ENCODE measurements at places on chromosomes 2 and 18.

DNA sequence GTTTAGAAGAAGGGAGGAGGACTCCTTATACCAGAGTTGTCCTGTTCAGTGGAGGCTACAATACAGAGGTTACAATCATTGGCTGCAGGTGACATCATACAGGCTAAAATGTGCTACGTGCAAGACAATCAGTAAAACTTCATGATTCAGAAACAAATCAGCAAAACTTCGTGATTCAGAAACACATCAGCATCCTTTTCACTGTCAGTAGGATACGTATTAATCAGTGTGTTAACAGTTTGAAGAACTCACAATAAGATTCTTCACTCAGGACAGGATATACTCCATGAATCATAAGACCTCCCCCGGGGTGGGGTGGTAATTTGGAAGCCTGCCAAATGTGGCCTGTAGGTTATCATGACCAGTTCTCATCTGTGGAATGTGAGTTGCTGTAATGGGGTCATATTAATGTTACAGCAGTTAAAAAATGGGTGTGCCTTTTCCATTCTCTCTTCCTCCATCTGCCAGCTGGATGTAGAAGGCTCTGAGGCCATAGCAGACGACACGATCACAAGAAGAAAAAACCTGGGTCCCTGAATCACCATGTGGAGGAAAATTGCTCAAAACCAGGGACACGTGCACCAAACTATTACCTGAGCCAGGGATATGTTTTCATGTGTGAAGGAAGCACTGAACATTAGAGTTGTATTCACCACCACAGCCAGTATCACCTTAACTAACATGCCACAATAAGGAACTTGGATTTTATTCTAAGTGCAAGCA lies 134.8 kb upstream of the CREB1 start:
- DNase-seq, result peak; percentile 76

- peak; percentile 21 for DNase-seq
Measured at GRCh38 chr2:48170281-48170680, 264.0 kb upstream of the FBXO11 start.

GRCh38 chr2:24883946-24884345 lies 36.1 kb downstream of the ADCY3 start:
- peak; percentile 76 for DNase-seq

- no peak for DNase-seq
Measured at GRCh38 chr2:47690132-47690531, 92.8 kb upstream of the MSH6 start.

GRCh38 chr2:46001741-46002506 lies 295.3 kb upstream of the EPAS1 start:
- DNase-seq, result peak; percentile 21

DNA sequence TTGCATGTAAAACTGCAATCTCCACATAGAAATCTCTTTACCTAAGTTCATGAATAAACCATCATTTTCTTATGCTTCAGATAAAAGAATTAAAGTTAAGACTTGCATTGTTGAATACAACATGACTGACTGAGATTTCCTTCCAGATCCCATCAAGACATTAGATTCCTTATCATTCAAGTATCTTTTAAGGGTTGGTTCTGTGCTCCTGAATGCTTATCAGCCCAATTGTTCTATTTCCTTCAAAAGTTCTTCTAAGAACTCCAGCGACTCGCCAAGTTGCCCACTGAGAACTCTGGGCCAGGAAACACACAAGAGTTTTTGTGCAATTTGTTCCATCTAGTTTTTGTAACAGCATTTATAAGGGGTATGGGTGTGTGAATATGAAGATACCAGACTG lies 120.3 kb downstream of the RBMS1 start:
- no peak for DNase-seq

DNA sequence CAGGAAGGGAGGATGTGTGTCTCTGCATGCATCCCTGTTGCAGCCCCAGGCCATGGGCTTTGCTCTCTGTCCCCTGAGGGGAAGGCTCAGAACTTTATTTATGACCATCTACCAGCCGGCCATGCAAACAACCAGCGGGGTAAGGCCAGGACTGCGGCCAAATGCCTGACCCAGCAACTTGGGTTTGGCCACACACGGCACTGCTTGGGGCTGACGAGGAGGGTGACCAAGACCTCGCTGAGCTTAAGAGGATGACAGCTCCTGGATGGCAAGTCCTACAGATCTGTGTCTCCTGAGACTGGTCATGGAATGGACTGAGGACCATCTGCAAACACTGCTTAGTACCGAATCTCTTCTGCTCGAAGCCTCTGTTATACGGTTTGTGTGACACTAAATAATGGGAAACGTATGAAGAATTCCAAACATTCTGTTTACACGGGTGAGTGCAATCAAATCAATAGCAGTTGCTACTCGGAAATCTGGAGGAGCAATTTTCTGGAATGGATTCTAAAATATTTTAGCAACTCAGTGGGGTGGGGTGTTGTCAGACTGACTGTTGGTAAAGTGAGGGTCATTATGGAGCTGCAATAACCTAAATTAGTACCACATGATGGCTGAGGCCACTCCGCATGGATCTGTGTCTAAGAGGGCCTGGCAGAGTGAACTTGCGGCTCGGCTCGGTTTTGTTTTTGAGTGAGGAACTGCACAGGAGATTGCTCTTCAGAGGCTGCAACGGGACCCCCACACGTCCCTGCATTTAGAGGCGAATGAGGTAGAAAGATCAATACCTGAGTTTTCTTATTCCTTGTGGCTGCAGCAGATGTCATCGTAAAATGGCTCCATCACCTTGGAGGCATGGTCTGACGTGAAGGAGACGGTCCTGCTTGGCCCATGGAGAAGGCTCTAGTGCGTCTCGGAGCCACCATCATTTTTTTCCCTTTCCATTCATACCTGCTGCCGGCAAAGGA lies 26.6 kb downstream of the TMEM18 start:
- DNase-seq, result peak; percentile 50

DNA sequence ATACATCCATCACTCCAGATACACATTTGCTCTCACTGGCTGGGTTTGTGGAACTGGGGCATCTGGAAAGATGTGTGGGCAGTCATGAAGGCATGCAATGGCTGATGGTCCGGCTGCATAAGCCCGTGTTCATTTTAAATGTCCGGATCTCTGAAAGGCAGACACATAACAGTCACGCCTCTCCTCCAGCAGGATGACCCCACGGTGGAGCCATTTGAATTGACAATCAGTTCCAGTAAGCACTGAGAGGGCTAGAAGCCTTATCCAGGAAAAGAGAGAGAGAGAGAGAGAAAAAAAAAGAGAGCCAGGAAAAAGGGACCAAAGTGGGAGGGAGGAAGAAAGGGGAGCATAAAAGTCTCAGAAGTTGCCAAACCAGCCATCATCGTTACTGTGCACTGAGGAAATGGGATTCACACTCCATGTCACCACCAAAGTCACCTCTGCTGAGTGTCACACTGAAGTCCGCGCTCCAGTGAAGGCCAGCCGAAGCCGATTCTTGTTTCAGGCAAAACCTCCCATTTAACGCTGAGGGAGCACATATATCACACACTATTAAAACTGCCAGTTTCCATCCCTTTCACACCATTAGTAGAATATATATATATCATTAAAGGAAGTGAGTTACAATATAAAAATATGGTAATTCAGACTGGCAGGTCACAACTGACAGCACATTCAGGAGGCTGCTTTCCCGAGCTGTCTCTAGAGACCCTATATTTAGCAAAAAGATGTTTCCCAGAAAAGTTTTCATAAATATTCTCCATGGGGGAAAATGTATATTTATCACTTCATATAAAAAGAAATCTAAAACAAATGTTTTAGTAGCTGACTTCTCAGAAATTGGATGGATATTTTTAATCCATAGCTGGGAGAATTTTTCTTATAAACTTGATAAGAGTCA lies 142.0 kb downstream of the ACTR3 start:
- DNase-seq, result no peak

GRCh38 chr2:177683661-177684069 lies 291.1 kb downstream of the AGPS start:
- no peak for DNase-seq

DNA sequence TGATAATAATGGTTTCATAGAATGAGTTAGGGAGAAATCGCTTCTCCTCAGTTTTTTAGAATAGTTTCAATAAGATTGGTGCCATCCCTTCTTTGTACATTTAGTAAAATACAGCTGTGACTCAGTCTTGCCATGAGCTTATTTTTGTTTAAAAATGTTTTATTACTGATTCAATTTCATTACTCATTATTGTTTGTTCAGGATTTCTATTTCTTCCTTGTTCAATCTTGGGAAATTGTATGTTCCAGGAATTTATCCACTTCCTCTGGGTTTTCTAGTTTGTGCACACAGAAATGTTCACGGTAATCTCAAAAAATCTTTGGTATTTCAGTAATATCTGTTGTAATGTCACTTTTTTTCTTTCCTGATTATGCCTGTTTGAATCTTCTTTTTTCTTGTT lies 371.5 kb upstream of the SETBP1 start:
- DNase-seq, result peak; percentile 18

GRCh38 chr18:56066524-56067213 lies 478.7 kb upstream of the TCF4 start:
- DNase-seq, result no peak

GRCh38 chr2:67038195-67038594 lies 358.9 kb upstream of the ETAA1 start:
- no peak for DNase-seq

- no peak for DNase-seq
Measured at GRCh38 chr2:175234650-175235049, 53.1 kb upstream of the ATP5MC3 start.

GRCh38 chr2:26581266-26581990 lies 59.7 kb downstream of the CIB4 start:
- DNase-seq, result no peak

DNA sequence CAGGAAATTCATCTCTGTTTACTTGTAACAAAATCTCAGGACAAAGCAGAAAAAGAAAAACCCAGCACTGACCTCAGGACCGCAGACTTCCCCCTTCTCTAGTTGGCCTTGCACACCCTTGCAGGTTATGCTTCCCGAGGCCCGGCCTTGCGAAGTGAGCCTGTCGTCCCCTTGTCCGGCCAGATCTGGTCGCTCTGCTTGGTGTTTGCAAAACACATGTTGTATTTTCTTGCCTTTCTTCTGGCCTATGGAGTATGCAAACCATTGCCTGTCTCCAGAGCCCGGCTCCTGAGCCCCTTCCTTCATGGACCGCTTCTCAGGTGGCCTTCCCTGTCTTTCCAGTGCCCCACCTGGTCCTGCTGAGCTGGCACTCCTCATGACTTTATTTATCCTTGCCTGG lies 4.8 kb downstream of the IMPA2 start:
- DNase-seq, result no peak

- no peak for DNase-seq
Measured at GRCh38 chr18:10081492-10081891, 167.7 kb downstream of the VAPA start.

- peak; percentile 66 for DNase-seq
Measured at GRCh38 chr2:240986787-240987411, 11.5 kb upstream of the SNED1 start.

- DNase-seq, result peak; percentile 61
Measured at GRCh38 chr2:86383844-86384243, 46.4 kb upstream of the REEP1 start.

- no peak for DNase-seq
Measured at GRCh38 chr2:218880859-218881594, 375 bp downstream of the WNT10A start.

GRCh38 chr18:13246121-13246520 lies 27.6 kb downstream of the LDLRAD4 start:
- DNase-seq, result no peak

DNA sequence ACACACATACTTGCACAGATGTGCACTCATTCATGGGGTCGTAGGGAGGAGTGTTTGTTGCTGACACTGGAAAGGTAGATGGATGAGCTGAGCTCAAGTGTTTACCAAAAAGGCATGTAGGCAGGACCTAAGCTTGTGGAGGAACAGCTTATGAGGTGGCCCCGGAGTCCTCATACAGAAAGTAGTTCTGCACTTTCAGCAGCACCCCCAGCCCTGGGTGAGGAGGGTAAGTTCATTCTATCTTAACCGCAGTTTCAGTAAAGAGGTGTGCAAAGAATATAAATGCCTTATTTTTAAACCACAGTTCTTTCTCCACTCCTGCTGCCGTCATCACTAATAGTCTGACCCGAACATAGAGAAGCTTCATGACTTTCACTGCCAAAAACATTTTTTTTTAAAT lies 31.7 kb upstream of the RNF152 start:
- DNase-seq, result no peak

GRCh38 chr2:42859006-42859552 lies 66.7 kb upstream of the HAAO start:
- DNase-seq, result peak; percentile 70

DNA sequence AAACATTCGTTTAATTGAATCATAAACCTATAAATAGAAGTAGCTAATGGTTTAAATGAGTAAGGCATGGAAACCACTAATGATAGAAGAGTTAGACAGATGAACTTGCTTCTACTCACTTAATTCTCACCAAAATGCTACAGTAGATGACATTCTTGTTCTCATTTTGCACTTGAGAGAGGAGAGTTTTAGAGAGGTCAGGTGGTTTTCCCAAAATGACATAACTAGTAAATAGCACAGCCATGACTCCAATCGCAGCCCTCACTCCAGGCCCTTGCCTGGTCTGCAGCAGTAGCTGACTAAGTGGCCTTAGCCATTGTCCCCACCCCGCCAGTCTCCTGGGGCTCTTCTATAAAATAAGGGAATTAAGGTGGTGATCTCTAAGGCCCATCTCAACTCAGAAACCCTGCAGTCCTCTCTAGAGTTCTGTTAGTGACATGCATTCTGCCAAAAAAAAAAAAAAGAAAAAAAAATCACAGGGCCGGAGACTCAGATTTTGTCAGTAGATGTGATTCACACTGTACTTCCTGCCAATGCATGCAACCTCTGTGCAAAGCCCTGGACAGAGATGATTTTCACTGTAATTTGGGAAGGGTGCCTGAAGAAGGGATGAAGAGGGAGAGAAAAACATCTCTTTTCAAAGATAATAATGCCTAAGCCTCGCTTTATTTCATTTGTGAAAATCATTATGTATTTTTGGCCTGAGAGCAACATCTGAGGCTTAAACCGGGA lies 221.8 kb downstream of the ANAPC1 start:
- DNase-seq, result peak; percentile 79

- DNase-seq, result peak; percentile 28
Measured at GRCh38 chr2:28287256-28287915, 105.3 kb upstream of the FOSL2 start.

GRCh38 chr2:178450524-178450773 lies 526 bp downstream of the PRKRA start:
- DNase-seq, result no peak

GRCh38 chr2:207724113-207724512 lies 12.7 kb downstream of the CCNYL1 start:
- DNase-seq, result no peak

GRCh38 chr2:9167718-9168657 lies 38.6 kb upstream of the ASAP2 start:
- no peak for DNase-seq

- no peak for DNase-seq
Measured at GRCh38 chr18:62455222-62455621, 67.6 kb upstream of the ZCCHC2 start.

DNA sequence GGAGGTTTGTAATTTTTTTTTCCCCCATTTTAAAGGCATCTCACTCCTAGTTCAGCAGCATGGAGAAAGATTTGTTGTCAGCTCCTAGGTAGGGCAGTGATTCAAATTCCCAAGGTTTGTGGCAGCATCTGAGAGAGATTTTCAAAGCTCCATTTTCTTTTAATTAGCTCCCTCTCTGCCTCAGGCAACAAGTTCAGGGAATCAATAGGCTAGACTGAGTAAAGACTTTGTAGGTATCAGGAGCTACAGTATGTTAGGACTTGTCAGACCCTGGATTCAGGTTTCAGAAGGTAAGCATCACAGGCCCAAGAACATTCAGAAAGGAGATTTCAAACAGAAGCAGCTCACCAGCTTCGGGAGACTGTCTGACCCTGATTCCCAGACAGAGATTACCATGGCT lies 273.3 kb upstream of the ERBB4 start:
- DNase-seq, result no peak

- DNase-seq, result no peak
Measured at GRCh38 chr2:70746094-70746974, 21.7 kb downstream of the ADD2 start.

GRCh38 chr2:68653538-68653982 lies 10.2 kb downstream of the PROKR1 start:
- DNase-seq, result no peak

Measured in AG20443 (cell line).